ENCODE measurements at places on chromosomes 6 and 20.
A peak's percentile ranks its signal among the peaks of the same experiment; 100 is the strongest.

- DNase-seq, result peak; percentile 61
These were observed 702 bp downstream of the ETV7 start for GRCh38 chr6:36386495-36387439.

DNA sequence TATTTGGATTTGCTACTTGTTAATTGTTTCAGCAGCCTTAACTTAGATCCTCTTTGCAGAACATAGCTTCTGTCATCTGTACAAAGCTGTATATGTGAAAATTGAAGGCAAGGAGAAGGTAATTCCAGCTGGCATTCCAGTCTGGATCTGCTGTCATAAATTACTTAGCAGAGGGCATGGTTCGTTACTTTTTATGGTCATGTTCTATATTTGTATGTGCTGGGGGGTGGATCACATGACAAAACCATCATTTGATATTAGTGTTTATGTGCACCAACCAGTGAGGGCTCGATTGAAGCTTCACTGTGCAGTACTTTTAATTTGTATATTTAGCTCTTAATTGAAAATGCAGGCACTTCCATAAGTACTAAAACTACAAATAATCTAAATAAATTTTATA lies 80.2 kb downstream of the CAP2 start:
- no peak for DNase-seq

DNA sequence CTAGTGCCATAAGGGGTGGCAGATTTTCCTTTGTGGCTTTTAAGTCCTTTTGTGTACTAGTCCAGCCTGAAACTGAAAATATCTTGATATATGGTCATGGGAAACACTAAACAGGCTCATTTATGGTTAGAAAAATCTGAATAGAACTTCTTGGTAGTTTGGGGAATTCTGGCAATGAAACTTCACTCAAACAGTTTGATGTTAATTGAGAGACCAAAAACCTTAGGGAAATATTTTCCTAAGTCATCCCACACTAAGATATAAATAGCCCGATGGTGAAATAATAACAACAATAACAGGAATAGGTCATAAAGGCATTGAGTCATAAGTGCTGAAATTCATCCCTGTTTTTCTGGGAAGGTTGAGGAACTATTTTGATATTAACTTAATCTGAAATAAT lies 146.2 kb upstream of the SMLR1 start:
- DNase-seq, result peak; percentile 34

DNA sequence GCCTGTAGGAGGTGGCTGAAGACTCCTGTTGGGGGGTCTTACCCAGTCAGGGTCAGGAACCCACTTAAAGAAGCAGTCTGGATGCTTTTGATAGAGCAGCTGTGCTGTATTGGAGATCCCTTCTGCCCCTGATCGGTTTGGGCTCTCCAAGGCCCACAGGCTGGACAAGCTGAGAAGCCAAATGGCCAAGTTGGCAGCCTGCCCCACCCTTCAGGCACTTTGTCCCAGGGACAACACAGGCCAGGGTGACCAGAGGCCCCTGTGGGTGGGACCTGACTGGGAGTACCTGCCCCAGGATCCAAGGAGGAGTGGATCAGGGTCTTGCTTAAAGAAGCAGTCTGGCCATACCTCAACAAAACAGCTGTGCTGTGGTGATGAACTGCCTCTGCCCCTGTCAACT lies 48.4 kb downstream of the ZC2HC1B start:
- DNase-seq, result no peak

DNA sequence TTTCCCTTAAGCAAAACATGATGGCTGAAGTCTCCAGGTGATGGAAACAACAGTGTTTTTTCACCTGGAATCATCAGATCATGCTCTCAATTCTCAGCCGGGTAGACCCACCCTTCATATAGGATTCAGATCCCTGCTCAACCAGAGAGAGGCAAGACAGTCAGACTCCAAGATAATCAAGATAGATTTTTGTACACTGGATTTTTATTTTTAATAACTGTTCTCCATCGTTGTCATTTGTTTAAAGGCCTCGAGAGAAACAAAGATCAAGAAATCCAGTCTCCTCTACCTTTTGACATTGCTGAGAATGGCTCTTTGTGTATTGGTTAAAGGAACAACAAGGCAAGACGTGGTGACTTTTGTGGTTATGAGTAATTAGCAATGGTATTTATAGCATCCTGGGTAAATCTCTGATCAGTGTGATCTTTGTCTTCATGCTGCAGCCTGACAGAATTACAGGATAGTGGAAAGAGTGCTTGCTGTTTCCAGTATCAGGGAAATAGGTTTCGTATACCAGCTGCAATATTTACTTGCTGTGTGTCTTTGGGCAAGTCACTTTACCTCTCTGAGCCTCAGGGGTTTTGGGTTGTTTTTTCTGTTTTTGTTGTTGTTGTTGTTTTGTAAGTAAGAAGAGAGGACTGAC lies 29.9 kb downstream of the ID4 start:
- peak; percentile 17 for DNase-seq

DNA sequence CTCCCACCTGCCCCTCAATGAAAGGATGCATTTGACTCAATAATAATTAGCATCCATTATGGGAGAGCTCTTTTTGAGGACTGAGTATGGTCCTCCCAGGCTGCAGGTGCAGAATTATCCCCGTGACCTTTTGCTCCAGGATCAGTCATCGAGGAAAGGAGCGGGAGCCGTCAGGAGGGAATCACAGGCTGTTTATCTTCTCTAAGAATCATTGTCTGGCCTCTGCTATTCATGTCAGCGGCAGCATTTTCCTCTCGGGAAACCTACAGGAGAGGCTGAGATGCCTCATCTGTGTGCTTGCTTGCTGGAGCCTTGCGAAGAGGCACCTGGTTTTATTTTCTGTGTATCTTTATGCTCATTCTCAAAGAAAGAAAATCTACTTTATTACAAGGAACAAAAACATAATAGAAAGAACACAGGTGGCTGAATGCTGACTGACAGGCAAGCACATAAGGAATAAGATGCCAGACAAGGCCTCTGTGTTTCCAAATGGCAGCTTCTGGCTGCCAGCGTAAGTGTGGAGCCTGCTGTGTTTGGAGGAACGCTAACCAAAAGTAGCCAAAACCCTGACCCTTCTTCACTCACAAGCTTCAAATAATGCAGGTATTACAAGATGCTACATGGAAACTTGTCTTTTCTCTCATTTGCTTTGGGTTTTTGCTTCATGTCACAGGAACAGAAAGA lies 539.1 kb upstream of the MARCKS start:
- no peak for DNase-seq

- DNase-seq, result no peak
These were observed 59.1 kb downstream of the CEBPB start for GRCh38 chr20:50249447-50250388.

DNA sequence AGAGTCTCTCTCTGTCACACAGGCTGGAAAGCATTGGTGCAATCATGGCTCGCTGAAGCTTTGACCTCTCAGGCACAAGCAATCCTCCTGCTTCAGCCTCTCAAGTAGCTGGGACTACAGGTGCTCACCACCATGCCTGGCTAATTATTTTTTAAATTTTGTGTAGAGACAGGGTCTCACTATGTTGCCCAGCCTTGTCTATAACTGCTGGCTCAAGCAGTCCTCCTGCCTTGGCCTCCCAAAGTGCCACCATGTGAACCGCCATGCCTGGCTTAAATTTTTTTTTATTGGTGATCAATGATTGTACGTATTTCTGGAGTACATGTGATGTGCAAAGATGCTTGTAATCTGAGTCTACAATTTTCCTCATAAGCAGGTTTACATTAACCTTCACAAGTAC lies 54.8 kb downstream of the THBS2 start:
- no peak for DNase-seq

DNA sequence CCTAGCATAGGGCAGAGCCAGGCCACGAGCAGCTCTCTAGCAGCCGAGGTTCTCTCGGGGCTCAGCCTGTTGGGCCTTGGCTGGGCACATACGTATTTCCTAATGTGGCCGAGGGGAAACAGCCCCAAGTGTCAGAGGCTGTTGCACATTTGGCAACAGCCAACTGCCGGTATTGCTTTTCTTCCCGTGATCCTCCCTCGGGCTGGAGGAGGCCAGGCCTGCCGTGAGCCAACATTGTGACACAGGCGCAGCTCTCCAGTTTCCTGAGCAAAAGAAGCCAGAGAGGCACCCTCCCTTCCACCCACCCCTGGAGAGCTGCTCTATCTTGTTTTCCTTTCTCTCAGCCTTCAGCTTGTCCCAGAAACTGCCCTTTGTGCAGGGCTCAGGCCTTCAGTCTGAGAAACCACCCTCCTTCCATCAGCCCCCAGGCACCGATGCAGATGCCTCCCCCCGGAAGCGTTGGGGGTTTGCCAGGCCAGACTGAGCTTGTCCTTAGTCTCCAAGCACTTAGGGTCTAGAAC lies 5.1 kb upstream of the BPI start:
- DNase-seq, result no peak

DNA sequence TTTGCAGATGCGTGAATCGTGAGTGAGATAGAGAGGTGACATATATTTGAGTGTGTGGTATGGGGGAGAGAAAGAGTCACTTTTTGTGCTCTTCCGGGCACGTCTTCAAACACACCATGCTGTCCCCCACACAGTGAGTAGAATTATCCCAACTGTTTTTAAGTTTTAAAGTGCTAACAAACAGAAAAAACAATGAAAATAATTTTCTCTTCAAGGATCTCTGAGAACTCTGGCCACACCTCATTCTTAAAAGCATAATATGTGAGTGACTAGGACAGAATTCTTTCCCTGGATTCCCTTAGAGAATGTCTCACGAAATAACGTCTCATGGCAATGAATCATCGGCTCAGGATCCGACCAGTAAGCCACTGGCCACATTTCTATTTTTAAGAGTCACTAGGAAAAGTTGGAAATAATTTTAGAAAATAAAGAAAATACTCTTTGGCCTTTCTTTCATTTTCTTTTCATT lies 235.7 kb upstream of the ZNF217 start:
- DNase-seq, result peak; percentile 92

- no peak for DNase-seq
These were observed 66.7 kb upstream of the TSHZ2 start for GRCh38 chr20:52905241-52905994.

GRCh38 chr6:90197854-90198496 lies 98.7 kb downstream of the BACH2 start:
- DNase-seq, result no peak

DNA sequence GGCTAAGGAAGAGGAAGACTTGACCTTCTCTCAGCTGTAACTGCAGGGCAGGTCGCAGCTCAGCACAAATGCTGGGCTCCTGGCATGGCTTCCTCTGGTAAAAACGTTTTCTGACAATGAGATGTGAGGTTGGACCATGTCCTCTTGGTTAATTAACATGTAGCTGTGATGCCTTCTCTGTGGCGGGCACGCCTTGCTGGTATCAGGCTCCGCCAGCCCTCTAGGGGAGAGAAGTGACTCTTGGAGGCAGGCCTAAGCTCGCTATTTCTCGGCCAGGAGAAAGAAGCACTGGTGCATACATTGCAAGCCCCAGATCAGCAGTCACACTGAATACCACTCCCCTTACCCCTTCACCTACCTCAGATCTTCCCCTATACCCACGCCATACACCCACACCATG lies 65.0 kb downstream of the QRSL1 start:
- DNase-seq, result no peak

- no peak for DNase-seq
These were observed 12.8 kb downstream of the ZDHHC14 start for GRCh38 chr6:157393669-157394327.

GRCh38 chr20:53914091-53914780 lies 156.2 kb downstream of the BCAS1 start:
- DNase-seq, result no peak

- no peak for DNase-seq
These were observed 120.1 kb upstream of the TIAM2 start for GRCh38 chr6:154874773-154875592.

GRCh38 chr20:33828967-33829560 lies 17.9 kb downstream of the CHMP4B start:
- no peak for DNase-seq

DNA sequence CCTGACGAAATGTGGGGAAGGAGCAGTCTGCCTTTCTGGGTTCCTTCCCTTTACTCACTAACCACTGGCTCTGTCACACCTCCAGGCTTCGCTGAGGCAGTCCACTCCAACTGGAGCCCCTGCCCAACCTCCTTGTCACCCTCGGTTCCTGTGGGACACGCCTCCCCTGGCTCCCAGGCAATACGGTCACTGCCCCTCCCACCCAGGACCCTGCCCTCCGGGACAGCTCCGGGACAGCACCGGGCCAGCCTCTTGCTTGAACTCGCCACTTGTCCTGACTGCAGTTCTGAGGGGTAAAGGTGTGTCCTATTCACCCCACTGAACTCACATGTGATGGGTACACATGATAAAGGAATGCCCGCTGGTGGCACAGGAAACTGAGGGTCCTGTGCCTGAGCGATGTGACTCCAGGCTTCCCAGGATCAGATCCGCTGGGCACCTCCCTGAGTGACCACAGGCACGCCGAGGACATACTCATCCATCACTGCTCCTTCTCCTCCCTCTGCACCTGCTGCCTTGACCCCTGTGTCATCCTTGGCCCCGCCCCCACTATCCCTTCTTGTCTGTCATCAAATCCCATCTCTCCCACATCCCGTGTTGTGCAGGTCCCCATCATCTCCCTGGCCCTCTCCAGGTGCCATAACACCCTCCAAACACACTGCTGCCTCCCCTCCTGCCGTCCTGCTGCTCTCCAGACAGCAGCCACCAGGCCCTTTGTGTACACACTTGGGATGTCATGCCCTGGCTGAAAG lies 7.9 kb downstream of the SDCBP2 start:
- DNase-seq, result no peak

- DNase-seq, result no peak
These were observed 320.5 kb downstream of the MMUT start for GRCh38 chr6:49142421-49143151.

DNA sequence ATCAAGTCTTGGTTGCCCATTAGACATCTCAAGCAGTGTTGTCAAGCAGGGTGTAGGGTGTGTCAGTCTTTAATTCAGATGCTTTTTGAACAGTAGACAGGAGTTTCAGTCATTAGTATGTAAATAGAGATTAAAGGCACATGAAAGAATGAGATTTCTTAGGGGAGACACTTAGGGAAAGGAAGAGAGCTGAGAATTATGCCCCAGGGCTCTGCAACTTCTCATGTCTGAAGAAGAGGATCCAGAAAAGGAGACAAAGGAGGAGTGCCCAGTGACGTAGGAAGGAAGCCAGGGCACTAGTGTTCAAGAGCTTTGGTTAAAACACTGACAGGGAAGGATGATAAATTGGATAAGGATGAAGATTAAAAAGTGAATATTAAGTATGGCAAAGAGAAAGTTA lies 569.7 kb downstream of the NKAIN2 start:
- DNase-seq, result no peak

DNA sequence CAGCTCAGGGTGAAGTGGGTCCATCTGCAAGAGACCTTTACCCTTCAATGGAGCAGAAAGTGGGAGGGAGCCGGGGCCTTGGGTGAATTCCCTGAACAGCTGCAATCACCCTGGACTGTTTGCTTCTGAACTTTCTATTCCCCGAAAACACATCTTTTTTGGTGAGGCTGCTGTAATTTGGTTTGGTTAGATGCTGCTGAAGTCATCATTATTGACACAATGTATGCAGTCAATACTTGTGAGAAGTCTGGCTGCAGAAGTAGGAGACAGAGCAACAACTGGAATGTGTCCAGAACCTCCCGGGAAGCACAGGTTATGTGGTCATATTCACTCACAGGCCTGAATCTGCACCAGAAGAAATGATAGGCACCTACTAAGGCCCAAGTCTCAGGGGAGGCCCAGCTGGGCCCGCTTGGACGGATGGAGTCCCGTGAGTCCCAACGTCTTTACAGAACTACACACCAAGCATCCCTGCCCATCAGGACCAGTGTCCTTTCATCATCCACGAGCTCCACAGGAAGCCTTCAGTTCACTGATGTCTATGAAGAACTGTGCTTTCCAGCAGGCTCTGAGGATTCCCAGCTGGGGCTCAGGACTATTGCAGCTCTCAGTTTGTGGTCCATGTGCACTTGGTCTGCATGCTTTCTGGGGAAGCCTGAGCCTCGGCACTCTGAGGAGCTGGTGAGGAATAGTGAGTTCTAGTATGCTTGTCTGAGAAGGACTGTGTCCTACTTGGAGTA lies 177.6 kb downstream of the THBS2 start:
- no peak for DNase-seq
